ENCODE measurements at places on chromosomes 11 and 22.

GRCh38 chr11:129275828-129276227 is 83.7 kb upstream of the ARHGAP32 start:
- H3K4me1 ChIP-seq, result peaks cover 12% of the 10 kb centered on the region
- no peak overlapping the region for H3K27ac ChIP-seq
- no peaks in the 10 kb centered on the region for H3K36me3 ChIP-seq

GRCh38 chr11:61628662-61628970 is 47.7 kb upstream of the SYT7 start:
- H3K36me3 ChIP-seq, result no peaks in the 10 kb centered on the region
- H3K27me3 ChIP-seq, result no peaks in the 10 kb centered on the region
- H3K4me3 ChIP-seq, result no peak overlapping the region
- no peaks in the 10 kb centered on the region for H3K4me1 ChIP-seq

DNA sequence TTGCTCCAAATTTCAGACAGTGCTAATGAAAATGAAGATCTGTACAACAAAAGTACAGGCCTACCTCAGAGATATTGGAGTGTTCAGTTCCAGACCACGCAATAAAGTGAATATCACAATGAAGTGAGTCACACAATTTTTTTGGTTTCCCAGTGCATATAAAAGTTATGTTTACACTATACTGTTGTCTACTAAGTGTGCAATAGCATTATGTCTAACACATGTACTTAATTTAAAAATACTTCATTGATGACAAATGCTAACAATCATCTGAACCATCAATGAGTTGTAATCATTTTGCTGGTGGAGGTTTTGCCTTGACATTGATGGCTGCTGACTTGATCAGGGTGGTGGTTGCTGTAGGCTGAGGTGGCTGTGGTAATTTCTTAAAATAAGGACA is 60.6 kb upstream of the E2F8 start:
- no peaks in the 10 kb centered on the region for H3K27me3 ChIP-seq
- no peaks in the 10 kb centered on the region for H3K4me1 ChIP-seq
- no peak overlapping the region for H3K4me3 ChIP-seq
- no peak overlapping the region for H3K27ac ChIP-seq
- no peaks in the 10 kb centered on the region for H3K36me3 ChIP-seq

- no peaks in the 10 kb centered on the region for H3K36me3 ChIP-seq
- H3K4me1 ChIP-seq, result no peaks in the 10 kb centered on the region
- DNase-seq, result no peak
- H3K4me3 ChIP-seq, result no peak overlapping the region
- no peaks in the 10 kb centered on the region for H3K27me3 ChIP-seq
Measured at GRCh38 chr11:133677387-133677786, 145.1 kb upstream of the OPCML start.

GRCh38 chr11:78030429-78031325 is 7.6 kb upstream of the KCTD14 start:
- H3K27ac ChIP-seq, result no peak overlapping the region
- H3K27me3 ChIP-seq, result no peaks in the 10 kb centered on the region
- no peak for DNase-seq
- no peak overlapping the region for H3K4me3 ChIP-seq

DNA sequence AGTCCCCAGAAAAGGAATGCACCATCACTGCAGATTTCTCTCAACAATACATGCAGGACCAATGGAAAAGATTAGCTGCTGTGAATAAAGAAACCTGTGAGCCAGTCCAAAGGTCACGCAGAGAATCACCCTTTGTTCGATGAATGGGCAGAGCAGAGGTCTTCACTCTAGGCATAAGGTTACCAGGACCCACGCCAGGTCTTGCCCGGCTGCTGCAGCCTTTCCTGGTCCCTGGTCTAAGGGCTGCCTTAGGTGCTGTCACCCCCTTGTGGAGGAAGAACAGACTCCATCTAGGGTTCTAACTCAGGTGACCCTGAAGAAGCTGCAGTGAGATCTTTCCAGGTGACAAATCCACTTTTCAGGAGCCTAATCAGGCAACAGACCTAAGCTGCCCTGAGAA is 29.0 kb upstream of the NAP1L4 start:
- peak; percentile 64 for DNase-seq
- H3K27me3 ChIP-seq, result no peaks in the 10 kb centered on the region
- peaks cover 28% of the 10 kb centered on the region for H3K36me3 ChIP-seq
- H3K4me3 ChIP-seq, result no peak overlapping the region
- peaks cover 35% of the 10 kb centered on the region for H3K4me1 ChIP-seq
- H3K27ac ChIP-seq, result no peak overlapping the region

GRCh38 chr11:121067453-121067852 is 33.6 kb upstream of the TECTA start:
- H3K27me3 ChIP-seq, result no peaks in the 10 kb centered on the region
- no peaks in the 10 kb centered on the region for H3K36me3 ChIP-seq
- no peak overlapping the region for H3K4me3 ChIP-seq
- DNase-seq, result no peak

DNA sequence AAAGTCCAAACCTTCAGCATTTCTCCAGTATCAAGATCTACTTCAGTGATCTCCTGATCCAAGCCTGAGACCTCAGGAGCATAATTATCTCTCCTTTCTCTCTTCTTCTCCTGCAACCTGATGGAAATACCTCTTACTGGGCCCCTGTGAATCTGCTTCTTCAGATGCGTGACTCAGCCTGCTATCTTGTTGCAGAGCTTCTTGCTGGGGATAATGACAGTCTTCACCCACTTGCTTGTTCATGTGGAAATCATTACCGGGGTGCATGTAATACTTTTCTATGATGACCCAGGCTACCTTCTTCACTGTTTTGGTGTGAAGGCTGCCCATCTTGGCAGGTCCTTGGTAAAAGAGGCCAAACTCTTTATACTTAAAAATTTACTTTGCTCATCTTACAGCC is 140.0 kb upstream of the POU2AF2 start:
- no peak overlapping the region for H3K27ac ChIP-seq
- no peaks in the 10 kb centered on the region for H3K36me3 ChIP-seq
- H3K4me1 ChIP-seq, result no peaks in the 10 kb centered on the region
- no peak for DNase-seq
- no peaks in the 10 kb centered on the region for H3K27me3 ChIP-seq

DNA sequence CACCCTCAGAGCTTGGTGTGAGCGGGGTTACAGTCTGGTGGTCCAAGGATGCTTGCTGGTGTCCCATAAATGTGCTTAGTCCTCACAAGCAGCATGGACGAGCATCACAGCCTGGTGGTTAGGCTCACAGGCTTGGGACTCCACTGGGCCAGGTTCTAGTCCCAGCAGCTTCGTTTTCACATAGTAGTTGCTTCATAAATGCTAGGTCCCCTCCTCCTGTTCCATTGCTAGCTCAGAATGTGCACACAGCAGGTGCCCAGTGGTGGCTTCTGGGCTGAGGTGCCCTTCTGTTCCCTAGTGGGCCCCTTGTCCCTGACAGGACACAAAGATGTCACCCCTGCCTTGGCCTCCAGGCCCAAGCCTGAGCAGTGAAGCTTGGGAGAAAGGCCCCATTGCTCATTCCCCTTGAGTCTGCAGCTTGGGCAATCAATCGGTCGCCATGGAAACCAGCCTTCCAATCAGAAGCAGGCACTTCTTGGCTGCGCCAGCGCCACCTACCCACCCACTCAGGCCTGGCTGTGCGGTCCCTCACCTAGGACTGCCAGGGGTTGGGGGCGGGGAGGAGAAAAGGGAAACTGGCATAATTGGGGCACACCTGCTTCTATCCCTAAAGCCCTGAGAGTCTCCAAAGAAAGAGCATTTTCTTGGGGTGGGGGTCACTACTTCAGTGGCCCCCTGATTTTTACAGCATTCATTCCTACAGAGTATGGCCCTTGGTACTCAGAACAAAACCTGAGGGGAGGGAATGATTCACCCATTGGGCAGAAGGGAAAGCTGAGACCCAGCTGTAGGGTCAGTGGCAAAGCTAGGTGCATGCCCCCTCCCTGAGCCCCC is 48.1 kb downstream of the CYTH4 start:
- no peaks in the 10 kb centered on the region for H3K4me1 ChIP-seq
- DNase-seq, result no peak
- H3K27ac ChIP-seq, result no peak overlapping the region
- H3K4me3 ChIP-seq, result no peak overlapping the region
- peaks cover 38% of the 10 kb centered on the region for H3K27me3 ChIP-seq
- H3K36me3 ChIP-seq, result no peaks in the 10 kb centered on the region

GRCh38 chr11:69293819-69294505 is at the start of gene MYEOV:
MYEOV (plus strand) TSS chr11:69294155; CDS start chr11:69295355, 1,200 bp downstream.
- no peak within 1 kb of the TSS for H3K4me3 ChIP-seq
- H3K4me1 ChIP-seq, result peaks cover 51% of the 10 kb centered on the region
- H3K36me3 ChIP-seq, result no peaks in the 10 kb centered on the region
- peak; percentile 50 for DNase-seq
- H3K27ac ChIP-seq, result peak within 1 kb of the TSS; percentile 55

- no peak overlapping the region for H3K27ac ChIP-seq
- no peak for DNase-seq
- no peaks in the 10 kb centered on the region for H3K36me3 ChIP-seq
- no peaks in the 10 kb centered on the region for H3K27me3 ChIP-seq
Measured at GRCh38 chr11:95922099-95922498, 1.8 kb downstream of the MTMR2 start.

DNA sequence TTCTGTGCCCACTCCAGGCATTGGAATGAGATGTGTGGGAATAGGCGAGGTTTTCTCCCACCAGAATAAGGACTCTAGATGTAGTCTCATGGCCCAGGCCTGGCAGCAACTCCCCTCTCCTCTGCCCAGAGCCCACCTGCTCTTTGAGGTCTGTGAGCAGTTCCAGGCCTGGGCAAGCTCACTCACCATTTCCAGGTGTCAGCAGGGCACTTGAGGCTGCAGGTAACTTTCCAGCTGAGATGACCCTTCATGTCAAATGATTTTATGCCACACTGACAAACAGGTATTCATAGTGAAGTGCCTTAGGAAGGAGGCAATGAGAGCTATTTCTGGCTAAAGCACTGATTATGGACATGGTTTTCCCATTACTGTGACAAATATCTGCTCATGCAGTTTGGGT is 123.3 kb upstream of the CCDC90B start:
- H3K4me3 ChIP-seq, result no peak overlapping the region
- H3K27me3 ChIP-seq, result no peaks in the 10 kb centered on the region
- no peak overlapping the region for H3K27ac ChIP-seq
- DNase-seq, result no peak
- no peaks in the 10 kb centered on the region for H3K4me1 ChIP-seq

DNA sequence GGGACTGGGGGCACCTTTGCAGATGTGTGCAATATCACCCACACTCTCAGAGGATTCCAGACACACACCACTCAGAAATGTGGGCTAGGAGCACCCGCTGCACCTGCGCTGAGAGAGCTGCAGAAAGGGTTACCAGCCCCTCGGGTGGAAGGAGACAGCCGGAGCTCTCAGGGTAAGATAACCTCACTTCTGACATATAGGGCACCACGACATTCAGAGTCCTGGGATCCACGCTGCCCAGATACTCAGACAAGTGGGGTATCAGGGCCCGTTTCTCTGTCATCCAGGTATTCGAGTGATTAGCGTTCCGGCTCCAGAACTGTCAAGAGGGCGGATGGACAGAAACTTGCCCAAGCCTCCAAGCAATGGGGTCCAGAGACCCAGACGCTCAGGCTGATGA is 6.2 kb upstream of the SYT8 start:
- no peaks in the 10 kb centered on the region for H3K27me3 ChIP-seq
- DNase-seq, result no peak
- no peaks in the 10 kb centered on the region for H3K4me1 ChIP-seq
- H3K27ac ChIP-seq, result no peak overlapping the region
- no peak overlapping the region for H3K4me3 ChIP-seq

- no peak for DNase-seq
- no peaks in the 10 kb centered on the region for H3K27me3 ChIP-seq
Measured at GRCh38 chr22:49094151-49094550, 733.5 kb downstream of the BRD1 start.

DNA sequence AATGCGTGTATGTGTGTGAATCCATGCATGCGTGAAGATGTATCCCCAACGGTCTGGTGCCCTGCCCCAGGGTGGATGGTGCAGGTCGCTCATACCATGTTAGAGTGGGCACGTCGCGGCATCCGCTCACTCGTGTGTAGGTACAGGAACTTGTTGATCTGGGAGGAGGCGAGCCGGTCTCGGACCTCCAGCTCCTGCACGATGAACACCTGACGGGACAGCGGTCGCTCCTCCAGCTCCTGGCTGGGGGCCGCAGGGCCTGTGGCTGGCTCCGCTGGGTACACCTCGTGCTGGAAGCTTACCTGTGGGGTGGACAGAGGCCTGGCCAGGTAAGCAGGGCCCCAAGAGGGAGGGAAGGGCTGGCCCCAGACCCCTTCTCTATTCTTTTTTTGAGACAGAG is 18.5 kb downstream of the ATG2A start:
- H3K27me3 ChIP-seq, result no peaks in the 10 kb centered on the region
- no peak overlapping the region for H3K4me3 ChIP-seq
- H3K4me1 ChIP-seq, result peaks cover 14% of the 10 kb centered on the region
- H3K36me3 ChIP-seq, result peaks cover 12% of the 10 kb centered on the region
- H3K27ac ChIP-seq, result no peak overlapping the region

- H3K4me1 ChIP-seq, result no peaks in the 10 kb centered on the region
- H3K27ac ChIP-seq, result no peak overlapping the region
- H3K27me3 ChIP-seq, result no peaks in the 10 kb centered on the region
Measured at GRCh38 chr11:47837929-47838328, 10.2 kb downstream of the NUP160 start.

GRCh38 chr11:9741260-9741659 is 77.4 kb downstream of the SWAP70 start:
- no peak for DNase-seq
- no peak overlapping the region for H3K27ac ChIP-seq
- no peaks in the 10 kb centered on the region for H3K36me3 ChIP-seq
- no peak overlapping the region for H3K4me3 ChIP-seq
- no peaks in the 10 kb centered on the region for H3K27me3 ChIP-seq
- H3K4me1 ChIP-seq, result no peaks in the 10 kb centered on the region

DNA sequence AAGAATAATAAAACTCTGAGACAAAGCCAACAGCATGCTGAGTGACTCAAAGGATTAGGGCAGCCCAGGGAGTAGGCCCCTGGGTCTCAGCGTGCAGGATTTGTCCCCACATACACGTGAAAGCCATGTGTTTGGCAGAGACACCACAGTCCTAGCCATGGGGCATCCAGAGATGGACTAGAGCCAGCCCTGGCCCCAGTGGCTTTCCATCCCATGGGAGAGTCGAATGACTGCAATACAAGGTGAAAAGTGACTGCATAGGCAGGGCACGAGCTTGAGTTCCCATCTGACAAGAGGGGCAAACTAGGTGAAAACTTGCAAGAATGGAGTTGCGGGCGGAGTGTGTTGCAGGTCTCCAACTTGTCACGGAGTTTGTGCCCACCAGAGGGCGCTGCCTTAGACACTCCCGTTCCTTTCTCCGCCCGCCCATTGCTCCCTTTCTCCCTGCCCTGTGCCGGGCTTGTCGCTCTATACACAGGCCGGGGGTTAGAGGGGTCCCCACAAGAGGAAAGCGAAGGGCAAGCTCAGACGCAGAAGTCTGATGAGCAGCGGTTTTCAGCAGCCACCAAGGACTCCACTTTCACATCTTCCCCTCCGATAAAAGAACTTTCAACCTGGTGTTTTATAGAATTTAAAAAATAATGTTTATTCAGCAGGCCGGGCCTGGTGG is 24.2 kb downstream of the TSKU start:
- peak; percentile 33 for DNase-seq
- no peak overlapping the region for H3K4me3 ChIP-seq
- H3K36me3 ChIP-seq, result no peaks in the 10 kb centered on the region
- no peaks in the 10 kb centered on the region for H3K27me3 ChIP-seq

Measured in CD8-positive, alpha-beta memory T cell (primary cell).